H9 (cell line): ENCODE measurements at places on chromosomes 5 and 9. TPM values are rescaled to one million over a fixed set of nuclear protein-coding genes. Genes with fewer than 3 reads are reported as not detected.

DNA sequence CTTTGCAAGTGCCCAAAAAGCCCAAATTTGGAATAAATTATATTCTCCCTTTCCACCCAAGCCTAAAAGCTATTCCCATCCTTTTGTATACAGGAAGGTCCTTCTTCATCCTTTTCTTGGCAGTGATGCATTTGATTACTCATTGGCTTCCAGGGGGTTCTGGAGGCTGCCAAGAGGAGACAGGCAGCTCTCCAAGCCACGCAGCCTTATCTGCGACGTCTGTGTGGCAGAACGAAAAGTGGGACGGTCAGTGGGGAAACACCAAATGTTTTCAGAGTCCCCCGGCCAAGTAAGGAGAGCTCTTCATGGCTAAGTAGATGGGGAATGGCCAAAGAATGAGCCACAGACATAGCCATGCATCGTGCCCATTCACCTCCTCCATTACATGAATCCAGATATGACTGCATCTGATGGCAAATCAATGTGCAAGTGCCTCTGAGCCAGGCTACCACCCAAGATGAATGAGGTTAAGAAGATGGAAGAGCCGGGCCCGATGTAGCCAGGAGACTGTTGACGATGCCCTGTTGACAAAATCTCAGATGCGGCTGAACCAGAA, 12.1 kb downstream of the ADAM19 start:
- H3K27me3 ChIP-seq: no peaks in the 10 kb centered on the region
- peaks cover 6% of the 10 kb centered on the region for H3K36me3 ChIP-seq
- no peak for DNase-seq
- no peaks in the 10 kb centered on the region; the same call in 1 of the 2 replicates for H3K4me1 ChIP-seq

- no peak for DNase-seq
- no peak overlapping the region for H3K27ac ChIP-seq
- no peaks in the 10 kb centered on the region for H3K36me3 ChIP-seq
- no peaks in the 10 kb centered on the region for H3K27me3 ChIP-seq
Measured at GRCh38 chr5:30063503-30063902, 1130.0 kb upstream of the CDH6 start.

DNA sequence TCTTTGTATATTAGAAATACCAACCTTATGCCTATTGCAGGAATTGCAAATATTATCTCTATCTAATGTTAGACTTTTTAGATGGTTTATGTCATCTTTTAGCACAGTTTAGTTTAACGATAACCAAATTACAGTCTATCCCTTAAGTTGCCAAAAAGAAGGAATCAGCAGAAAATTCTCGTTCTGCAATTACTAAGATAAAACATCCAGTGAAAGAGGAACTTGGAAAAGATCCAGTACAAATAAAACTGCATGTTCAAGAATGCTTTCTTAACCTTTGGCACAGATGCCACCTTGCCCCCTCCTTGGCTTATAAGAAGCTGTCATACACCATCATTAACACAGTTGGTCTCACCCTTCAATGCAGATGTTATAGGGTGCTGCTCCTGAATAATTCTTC, 124.0 kb downstream of the SEMA5A start:
- H3K4me3 ChIP-seq: no peak overlapping the region
- peaks cover 9% of the 10 kb centered on the region for H3K36me3 ChIP-seq
- H3K27me3 ChIP-seq: no peaks in the 10 kb centered on the region
- no peak for DNase-seq
- no peaks in the 10 kb centered on the region for H3K4me1 ChIP-seq

PCDHB12 gene
- 2.3 and 3.1 TPM in 2 replicates for total RNA-seq

DNA sequence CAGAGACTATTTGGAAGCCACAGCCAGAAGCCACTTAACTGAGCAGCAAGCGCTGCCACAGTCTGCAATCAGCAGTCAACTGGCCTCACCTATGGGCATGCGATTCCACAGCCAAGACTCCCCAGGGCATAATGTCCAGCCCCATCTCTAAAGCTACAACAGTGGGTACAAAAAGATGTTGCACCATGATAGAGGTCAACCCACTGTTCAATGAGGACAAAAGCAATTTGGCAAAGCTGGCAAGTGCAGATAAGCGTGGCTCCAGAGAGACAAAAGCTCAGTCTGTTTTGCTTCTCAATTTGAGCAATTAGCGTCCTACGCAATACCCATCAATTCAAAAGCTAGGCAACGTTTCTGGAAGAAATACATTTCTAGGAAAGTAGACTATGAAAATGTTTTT, 3.2 kb downstream of the TAS2R1 start:
- H3K4me3 ChIP-seq: no peak overlapping the region
- no peak overlapping the region for H3K27ac ChIP-seq
- H3K4me1 ChIP-seq: peaks cover 3% of the 10 kb centered on the region; the same call in 1 of the 2 replicates
- no peak for DNase-seq
- H3K36me3 ChIP-seq: no peaks in the 10 kb centered on the region
